Testis (tissue), 5 donors: ENCODE measurements at places on chromosomes 2 and 18. TPM values are rescaled to one million over a fixed set of nuclear protein-coding genes. Genes with fewer than 3 reads are reported as not detected.

Gene TFPI
- 10.5 TPM for total RNA-seq

Gene MC2R
- not detected for total RNA-seq

Gene M1AP
- total RNA-seq: 11.7 TPM

Gene SULT1C3
- total RNA-seq: not detected

Gene ACP1
- total RNA-seq: 135 TPM

Gene RIT2
- not detected for total RNA-seq

Gene DCC
- 7.9 TPM for total RNA-seq

Gene AKAIN1
- total RNA-seq: not detected

DNA sequence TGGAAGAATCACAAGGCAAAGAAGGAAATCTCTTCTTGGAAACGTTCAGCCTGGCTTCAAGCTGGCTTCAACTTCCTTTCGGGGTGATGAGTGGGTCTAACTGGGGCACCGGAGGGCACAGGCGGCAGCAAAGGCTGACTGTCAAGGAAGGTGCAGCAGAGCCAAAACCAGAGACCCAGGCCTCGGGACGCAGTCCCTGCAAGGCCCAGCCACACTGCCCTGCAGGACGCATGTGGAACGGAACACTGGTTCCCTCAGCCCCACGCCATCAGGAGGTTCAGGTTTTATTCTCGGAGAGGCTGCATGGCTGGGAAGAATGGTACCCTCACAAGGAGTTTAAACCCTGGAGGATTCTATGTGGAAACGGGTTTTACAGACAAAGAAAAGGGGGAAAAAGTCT, 165.5 kb downstream of the HDAC4 start:
- no peak for DNase-seq

DNA sequence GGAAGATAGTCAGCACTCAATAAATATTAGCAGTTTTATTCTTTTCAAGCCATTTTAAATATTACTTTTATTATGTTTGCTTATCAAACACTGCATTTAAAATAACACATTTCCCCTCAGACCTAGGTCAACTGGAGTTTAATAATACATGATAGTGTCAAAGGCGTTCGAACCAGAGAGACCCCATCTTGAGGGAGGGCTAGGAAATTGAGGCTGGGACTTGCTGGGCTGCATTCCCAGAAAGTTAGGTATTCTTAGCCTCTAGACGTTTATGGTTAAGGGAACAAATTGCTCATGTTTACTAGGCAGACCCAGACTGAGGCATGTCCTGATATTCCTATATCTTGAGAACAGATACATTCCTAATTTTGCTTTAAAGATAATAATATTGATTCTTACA, 426.5 kb downstream of the METTL4 start:
- DNase-seq: no peak

- DNase-seq: peak; percentile 72
Measured at GRCh38 chr2:96260387-96261260, 5.2 kb downstream of the TMEM127 start.

GRCh38 chr2:190459881-190460280, 51.7 kb downstream of the MFSD6 start:
- DNase-seq: no peak

DNA sequence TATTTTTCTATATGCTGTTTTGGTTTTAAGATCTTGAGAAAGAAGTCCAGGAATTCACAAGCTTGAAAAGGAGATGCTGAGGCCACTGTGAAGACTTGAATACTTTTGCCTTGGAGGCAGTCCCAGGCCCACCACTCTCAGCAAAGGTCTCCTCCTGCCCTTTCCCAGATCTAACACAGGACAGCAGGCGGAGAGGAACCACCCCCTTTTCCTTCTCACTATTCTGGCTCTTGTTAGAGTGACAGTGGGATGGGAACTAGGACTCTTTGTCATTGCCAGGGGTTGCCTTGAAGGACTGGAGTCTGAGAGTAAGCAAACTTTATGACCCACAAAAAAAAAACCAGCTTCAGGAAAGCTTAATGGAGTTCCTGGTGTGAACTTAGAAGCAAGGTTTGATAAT, 54.7 kb downstream of the E2F6 start:
- no peak for DNase-seq

GRCh38 chr2:196404276-196404675, 232.9 kb upstream of the STK17B start:
- DNase-seq: no peak

DNA sequence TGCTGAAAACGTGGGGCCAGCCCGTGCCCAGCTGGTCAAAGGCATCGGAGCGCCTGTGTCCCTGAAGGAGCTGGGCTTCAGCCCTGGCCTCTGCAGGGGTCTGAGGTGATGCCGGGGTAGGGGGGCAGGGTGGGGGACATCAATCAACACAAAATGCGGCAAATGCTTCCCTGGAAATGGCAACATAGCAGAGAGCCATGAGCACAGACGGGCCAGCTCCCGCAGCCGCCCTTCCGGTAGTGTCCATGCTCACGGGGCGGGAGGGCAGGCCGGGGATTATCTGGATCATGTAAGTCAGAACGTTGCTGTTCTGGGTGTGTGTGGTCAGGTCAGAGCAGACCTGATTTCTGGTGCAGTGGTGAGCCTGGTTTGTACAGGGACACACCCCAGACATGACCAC, 56.5 kb upstream of the TWIST2 start:
- DNase-seq: no peak

GRCh38 chr2:137205324-137205723, 440.0 kb downstream of the THSD7B start:
- DNase-seq: no peak

- no peak for DNase-seq
Measured at GRCh38 chr18:77035380-77036187, 97.0 kb downstream of the MBP start.

GRCh38 chr2:241230435-241230834, 42.0 kb downstream of the ANO7 start:
- DNase-seq: no peak

DNA sequence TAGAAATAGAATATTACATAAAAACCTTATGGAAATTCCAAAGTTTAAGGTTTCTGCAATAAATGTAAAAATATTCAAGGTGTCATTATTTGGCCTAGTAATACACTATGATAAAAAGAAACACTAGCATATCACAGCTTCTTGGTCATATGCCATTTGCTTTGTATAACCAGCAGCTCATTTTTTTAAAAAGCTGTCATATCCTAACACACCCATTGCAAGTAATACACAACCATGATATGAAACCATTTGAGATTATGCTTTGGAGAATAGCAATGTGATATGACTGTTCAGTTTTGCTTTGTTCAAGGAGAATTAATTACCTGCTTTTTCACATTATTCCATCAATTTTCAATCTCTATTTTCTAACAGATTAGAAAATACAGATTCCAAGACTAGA, 149.0 kb downstream of the IKZF2 start:
- DNase-seq: no peak

- DNase-seq: no peak
Measured at GRCh38 chr2:53131416-53131815, 636.2 kb upstream of the CHAC2 start.

GRCh38 chr2:215756346-215756730, 257.0 kb downstream of the MREG start:
- no peak for DNase-seq

- DNase-seq: no peak
Measured at GRCh38 chr2:37602040-37602439, 69.4 kb downstream of the CDC42EP3 start.

- no peak for DNase-seq
Measured at GRCh38 chr2:159169187-159169586, 117.3 kb downstream of the WDSUB1 start.

GRCh38 chr2:240157147-240157470, 16.7 kb upstream of the OTOS start:
- DNase-seq: no peak

GRCh38 chr2:31371691-31372090, 42.9 kb downstream of the XDH start:
- no peak for DNase-seq

DNA sequence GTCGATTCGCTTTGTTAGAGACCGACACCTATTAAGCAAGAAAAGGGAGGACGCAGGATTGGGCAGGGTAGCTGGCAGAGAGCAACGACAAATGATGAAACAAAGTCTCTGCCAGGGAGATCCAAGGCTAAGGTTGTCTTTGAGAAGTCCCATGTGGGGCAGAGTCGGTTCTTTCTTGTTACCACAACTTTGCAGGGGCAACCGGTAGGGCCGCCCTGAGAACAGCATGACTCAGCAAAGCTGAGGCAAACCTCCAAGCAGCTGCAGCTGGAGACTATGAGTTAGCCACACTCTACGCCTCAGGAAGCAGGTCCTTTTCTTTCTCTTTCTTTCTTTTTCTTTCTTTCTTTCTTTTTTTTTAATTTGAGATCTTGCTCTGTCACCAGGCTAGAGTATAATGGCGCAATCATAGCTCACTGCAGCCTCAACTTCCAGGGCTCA, 452.3 kb upstream of the ID2 start:
- peak; percentile 75 for DNase-seq

- DNase-seq: no peak
Measured at GRCh38 chr2:191202881-191203397, 42.3 kb upstream of the MYO1B start.

- DNase-seq: no peak
Measured at GRCh38 chr2:177422271-177422670, 29.7 kb downstream of the AGPS start.

DNA sequence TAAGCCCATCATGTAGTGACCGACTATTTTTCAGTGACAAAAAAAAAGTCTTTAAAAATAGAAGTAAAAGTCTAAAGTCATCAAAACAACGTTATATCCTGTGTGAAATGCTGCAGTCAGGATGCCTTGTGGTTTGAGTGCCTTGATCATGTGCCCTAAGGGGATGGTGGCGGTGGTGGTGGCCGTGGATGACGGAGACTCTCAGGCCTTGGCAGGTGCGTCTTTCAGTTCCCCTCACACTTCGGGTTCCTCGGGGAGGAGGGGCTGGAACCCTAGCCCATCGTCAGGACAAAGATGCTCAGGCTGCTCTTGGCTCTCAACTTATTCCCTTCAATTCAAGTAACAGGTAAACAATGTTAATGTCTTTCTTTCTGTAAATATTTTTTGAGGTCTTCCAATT, at the start of gene CD28:
Gene CD28 (plus strand): TSS at position 237 of the 400 bp plus-strand sequence. CDS start 58 bp downstream, at position 295.
- DNase-seq: peak; percentile 43

DNA sequence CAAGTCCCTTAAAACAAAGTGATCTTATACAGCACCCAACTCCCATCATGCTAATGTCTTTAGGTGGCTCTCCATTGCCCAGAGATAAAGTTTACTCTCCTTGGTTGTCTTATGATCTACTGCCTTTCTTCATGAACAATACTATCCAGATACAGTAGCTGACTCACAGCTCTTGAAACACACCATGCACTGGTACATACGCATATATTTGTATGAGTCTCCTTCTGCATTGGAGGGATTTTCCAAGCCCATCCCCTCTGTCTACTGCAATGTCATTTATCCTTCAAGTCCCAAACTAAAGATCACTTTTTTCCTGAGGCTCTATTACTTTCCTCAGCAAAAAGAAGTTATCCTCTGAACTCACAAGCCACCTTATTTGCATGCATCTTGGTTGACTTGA, 84.7 kb upstream of the LRATD1 start:
- DNase-seq: no peak

DNA sequence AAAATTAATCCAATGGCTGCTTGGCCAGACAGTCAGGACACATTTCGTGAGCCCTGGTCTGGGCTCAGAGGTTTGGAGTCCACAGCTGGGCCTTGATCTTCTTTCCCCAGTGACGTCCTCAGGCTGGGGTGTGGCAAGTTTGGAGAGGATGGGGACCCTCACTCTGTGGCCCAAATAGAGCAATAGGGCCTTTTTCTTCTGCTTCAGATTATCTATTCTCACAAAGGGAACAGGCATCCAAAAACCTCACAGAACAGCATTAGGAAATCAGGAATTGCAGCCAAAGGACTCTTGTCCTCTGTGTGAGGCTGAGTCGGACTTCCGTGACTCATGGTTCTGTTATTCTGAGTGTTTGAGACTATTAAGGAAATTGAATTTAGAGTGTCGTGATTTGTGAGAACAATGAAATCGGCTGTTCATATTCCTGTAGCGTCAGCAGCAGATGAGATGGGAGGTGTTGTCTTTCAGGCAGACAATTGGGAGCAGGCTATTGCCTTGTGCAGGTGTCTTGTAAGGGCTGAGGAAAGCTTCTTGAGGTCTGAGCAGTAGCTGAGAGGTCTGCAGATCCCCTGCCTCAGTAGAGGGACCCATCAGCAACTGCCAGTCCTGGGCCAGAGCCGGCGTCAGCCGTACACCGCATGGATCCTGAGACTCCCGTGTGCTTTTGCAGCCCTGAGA, 113.8 kb downstream of the SH3RF3 start:
- DNase-seq: peak; percentile 57

DNA sequence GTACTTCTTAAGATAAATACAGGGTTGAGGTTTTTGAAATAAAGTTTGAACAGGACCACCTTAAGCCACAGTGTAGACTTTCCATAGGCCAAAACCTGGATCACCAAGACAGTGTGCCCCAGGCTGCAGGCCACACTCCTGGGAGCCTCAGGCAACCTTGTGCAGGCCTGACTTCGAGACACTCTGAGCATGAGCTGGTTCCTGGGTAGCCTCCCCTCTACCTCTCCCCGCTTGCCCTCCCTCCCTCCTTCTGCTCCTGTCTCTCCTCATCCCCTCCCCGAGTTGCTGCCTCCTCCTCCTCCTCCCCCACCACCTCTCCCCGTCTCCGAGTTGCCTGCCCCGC, 10.6 kb upstream of the PROC start:
- no peak for DNase-seq

- no peak for DNase-seq
Measured at GRCh38 chr2:139964721-139965440, 1184.7 kb upstream of the NXPH2 start.

GRCh38 chr2:180004731-180005130, 2.4 kb downstream of the CWC22 start:
- no peak for DNase-seq

- no peak for DNase-seq
Measured at GRCh38 chr18:6871566-6871965, 142.1 kb downstream of the ARHGAP28 start.

DNA sequence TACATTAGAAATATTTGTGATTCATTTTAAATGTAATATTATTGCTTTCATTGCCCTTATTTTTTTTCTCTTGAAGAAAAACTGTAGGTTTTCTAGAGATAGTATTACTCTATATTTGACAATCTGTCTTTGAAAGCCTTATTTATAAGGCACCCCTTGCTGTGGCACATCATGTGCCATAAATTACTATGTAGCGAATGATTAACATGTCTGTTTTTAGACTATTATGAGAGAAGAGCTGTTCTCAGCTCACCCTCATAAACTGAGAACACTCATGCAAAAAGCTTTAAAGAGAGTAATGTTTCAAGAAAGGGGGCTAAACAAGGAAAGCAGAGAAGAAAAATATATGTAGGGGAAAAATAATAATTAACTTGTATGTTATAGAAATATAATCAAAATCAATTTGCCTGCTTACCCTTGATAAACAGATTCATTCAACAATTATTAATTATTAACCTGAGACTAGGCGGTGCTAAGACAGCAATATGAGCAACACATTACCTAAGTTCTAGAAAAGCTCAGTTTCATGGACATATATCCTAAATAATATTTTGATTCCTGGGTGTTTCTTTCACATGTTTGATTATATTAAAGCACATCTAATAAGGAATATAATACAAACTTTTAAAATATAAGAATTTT, 69.0 kb downstream of the RAB3GAP1 start:
- DNase-seq: no peak

DNA sequence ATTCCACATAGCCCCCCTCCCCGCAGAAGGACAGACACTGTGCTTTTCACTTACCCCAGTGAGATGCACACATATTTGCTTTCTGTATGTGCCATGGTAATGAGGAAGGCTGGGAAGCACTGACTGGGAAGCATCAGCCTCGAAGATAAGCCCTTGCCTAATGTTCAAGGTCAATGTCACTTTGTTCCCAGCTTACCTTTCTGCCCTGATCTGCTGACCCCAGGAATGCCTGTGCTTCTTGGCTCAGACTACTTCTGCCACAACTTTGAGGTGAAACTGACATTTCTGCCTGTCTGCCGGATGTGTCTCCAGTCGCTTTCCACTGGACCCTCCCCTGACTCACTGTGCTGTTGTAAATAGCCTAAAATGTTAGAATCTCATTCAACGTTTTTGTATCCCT, 183.8 kb downstream of the PTPRM start:
- DNase-seq: no peak
